ENCODE measurements at places on chromosomes 11 and 22.

DNA sequence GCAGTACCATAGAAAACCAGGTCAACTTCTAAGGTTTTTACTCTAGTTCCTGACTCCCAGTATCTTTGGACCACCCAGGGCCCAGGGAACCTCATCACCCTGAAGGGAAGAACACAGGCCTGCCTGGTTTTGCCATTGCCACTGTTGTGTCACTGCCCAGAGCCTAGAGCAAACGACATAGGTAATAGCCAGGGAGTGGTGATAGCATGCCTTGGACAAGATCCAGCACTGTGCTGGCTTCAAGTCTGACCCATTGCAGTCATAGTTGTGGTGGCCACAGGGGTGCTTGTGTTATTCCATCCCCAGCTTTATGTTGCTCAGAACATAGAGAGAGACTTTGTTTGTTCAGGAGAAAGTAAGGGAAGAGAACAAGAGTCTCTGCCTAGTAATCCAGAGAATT is 2310.2 kb downstream of the LRRC4C start:
- no peak for DNase-seq

GRCh38 chr11:88535916-88536547 is 198.5 kb upstream of the CTSC start:
- DNase-seq = no peak

GRCh38 chr11:96124155-96124554 is 200.2 kb upstream of the MTMR2 start:
- no peak for DNase-seq

DNA sequence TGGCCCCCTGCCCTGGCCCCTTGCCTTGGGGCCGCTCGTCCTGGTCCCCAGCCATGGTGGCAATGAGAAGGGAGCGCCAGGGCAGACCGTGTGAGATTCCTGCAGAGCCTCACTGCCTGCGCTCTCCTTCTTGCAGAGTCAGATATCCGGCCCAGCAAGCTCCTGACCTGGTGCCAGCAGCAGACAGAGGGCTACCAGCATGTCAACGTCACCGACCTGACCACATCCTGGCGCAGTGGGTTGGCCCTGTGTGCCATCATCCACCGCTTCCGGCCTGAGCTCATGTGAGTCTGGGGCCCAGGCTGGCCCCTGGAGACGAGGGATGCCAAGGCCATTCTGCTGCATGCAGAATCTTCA is 114.1 kb downstream of the MICAL2 start:
- no peak for DNase-seq

- DNase-seq = no peak
These were observed 706 bp downstream of the DCPS start for GRCh38 chr11:126304457-126305075.

- no peak for DNase-seq
These were observed 1348.2 kb upstream of the RAG2 start for GRCh38 chr11:37946155-37946766.

- DNase-seq = no peak
These were observed 16.0 kb upstream of the PPP2R1B start for GRCh38 chr11:111782109-111782741.

Data from substantia nigra (tissue), 51 donors.